CD8-positive, alpha-beta memory T cell (primary cell): ENCODE measurements at places on chromosomes 6 and 20. TPM values are rescaled to one million over a fixed set of nuclear protein-coding genes. Genes with fewer than 3 reads are reported as not detected.

GRCh38 chr20:31968291-31969126 lies 558 bp downstream of the XKR7 start:
- peak; percentile 77 for DNase-seq

DNA sequence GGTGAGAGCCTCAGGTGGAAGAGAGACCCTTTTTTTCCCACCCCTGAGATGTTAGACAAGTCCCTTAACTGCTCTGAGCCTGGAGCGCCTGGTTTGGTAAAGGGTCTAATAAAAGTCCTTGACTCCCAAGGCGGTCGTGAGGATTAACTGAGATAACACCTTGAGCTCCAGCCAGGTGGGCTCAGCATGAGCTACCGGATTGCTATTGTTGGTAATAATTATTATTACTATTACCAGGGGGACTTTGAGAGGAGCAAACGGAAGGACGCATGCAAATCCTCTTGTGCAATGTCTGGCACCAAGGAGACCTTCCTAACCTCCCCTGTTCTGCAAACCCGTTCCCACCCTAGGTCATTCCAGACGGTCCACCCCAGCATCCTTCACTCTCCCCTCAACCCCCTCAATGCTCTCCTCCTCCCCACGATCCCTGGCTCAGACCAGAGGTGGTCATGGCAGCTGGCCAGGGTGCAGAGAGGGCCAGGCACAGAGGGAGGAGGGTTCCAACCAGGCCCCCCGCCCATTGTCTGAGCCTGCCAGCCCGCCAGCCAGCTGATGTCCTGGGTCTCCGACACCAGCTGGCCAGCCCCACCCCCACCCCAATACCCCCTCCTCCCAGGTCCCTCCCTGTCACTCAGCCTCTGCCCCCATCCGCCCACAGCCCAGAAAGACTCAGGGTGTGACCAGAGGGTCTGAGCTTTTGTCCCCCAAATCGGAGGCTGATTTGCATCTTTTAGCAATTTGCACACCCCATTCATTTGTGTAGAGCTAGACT lies 14.3 kb upstream of the CBFA2T2 start:
- no peak for DNase-seq

DNA sequence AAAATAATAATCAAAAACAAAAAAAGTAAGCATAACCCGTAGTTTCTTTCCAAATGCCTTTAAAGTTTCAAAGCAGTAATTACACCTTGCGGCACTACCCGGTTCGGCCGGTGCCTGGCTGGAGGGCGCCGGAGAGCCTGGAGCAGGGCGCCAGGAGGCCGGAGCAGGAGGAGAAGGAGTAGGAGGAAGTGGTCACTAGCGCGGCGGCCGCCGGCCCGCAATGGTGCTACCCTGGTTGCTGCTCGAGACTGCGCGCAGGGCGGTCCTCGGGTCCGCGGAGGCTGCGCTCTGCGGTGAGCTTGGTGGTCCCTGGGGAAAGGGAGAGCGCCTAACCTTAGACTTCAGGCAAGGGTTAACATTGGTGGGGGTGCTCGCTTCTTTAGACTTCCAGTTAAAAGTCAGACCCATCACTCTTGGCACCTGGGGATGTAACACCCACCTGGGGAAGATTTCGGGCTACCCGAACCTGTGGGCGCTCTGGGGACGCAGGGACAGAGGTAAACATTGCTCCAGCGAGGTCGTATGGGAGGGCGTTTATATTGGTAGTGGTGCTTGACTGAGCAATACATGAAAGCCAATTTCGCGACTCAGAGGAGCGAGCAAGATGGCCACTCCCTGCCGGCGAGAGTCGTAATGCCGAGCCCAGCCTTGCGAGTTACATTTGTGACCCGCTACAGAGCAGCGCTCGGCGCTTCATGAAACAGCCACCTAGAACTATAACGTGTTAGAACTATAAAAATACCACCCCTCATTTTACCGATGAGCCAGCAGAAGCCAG lies 5.8 kb upstream of the USP45 start:
- DNase-seq: peak; percentile 74

DNA sequence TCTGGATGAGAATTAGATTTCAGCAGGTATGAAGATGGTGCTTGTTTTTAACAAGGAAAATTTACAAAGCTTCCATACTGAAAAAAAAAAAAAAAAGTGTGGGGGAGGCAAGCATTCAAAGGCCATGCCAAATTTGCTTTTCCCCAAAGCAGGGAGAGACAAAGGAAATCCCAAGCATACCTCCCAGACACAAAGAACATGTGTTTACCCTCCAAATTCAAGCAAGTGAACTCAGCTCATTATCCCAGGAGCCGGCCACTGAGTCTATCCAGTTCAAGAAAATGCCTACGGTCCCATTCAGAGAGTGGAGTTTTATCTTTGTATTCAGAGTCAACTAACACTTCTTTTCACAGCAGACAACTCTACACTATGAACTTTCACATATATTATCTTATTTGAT lies 102.7 kb upstream of the ID4 start:
- DNase-seq: no peak

GRCh38 chr6:68443704-68444103 lies 191.4 kb upstream of the ADGRB3 start:
- no peak for DNase-seq

DNA sequence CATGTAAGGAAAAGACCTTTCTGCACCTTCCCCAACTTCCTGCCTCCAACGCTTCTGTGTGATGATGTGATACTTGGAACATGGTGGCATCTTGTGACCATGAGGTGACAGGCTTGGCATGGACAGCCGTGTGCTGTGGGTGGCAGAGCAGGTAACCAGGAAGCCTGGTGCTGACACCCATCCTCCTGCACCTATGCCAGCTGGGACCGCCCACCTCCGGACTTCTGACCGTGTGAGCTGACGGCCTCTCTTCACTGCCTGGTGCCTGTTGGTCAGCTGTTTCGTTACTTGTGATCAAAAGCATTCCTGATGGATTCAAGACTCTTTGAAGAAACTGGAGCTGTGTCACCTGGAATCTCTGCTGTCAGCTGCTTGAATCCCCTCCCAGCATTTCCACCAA lies 70.3 kb downstream of the TMEM242 start:
- no peak for DNase-seq

DNA sequence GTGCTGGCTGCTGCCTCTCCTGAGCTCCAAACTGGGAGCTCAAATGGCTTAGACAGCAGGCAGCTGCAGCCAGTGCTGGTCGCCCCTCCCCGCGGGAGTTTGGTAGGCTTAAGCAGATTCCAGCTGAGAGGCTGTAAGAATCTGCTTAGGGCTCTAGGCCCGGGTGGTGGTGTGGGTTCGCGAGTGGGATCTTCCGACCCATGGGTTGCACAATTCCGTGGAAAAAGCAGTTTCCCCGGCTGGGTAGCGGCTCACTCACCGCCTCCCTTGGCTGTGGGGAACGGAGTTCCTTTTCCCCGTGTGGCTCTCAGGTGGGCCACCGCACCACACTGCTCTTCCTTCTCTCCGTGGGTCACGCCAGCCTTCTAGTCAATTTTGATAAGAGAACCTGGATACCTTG lies 232.5 kb downstream of the PKHD1 start:
- DNase-seq: no peak

DNA sequence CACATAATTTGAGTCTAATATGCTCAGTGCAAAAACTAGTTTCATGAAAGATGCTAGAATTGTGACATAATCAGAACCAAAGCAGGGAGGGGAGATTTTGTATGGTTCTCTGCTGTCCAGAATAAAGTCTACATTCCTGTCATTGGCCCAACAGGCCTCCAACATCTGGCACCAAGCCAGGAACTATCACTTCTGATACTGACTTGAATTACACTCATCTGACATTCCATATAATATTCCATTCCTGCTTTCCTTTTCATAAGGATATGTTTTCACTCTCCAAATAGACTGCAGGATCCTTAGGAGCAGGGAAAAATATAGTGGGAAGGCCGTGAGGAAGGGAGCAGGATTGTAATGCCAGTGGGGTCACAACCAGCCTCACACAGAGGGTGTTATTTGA lies 84.6 kb upstream of the BTN3A2 start:
- DNase-seq: no peak

DNA sequence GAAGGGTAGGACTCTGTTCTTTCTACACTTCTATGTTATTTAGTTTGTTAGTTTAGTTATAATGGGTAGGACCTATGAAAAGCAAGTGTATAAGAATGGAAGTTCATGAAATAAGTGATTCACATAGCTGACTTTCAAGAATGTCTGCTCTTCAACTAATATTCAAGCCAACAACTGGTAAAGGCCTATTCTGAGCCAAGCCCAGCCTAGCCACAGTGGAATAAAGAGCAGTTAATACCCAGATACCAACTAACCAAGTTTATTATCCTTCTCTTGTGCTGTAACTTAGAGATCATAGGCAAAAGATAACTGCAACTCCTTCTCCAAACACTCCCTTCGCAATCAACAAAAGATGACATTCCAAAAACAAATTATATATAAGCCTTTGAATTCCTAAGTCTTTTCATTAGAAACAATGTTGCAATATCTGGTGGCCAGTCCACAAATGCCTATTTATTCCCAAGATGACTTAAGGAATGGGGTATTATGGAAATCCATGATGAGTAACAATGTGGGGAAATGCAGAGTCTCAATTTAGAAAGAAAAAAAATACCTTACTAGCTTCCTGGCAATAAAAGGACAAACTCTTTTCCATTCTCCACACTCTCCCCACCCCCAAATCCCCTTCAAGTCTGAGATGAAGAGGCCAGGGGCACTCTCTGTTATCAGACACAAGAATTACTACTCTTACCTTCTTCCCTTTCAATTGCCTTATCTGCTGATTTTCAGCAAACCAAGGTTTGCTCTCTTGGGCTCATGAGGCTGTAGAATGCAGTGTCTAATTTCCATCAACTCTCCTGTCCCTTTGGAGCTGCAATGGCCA lies 27.4 kb downstream of the BTBD9 start:
- DNase-seq: no peak

DNA sequence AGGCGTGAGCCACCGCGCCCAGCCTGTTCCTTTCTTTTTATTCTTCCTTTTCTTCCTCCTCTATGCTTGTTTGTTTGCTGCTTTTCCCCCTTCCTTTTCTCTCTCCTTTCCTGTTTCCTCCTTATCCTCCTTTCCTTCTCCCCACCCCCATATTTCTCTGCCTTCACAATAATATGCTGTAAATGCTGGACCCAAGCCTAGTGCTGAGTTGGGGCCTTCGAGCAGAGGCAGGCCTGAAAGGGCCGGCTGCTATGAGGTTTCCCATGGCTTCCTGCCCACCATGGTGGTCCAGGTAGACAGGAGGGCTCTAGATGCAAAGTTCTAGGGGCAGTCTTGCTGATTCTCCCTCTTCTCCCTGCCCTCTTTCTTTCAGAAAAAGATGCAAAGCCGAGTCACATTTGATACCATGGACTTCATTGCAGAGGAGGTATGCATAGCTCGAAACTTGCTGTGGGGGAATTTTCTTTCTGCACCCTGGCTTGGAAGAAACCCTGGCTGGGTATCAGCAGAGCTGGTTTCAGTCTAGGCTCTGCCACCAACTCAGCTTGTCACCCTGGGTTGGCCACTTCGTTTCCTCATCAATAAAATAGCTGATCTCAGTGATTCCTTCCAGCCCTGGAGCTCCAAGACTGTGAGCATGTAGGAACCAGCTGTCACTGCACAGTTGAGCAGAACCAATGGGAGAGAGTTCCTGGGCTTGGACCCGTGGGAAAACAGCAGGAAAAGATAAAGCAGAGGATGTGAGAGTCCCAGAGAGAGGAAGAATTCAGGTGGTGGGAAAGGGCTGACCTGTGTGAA lies 7.4 kb downstream of the CNBD2 start:
- DNase-seq: no peak

- no peak for DNase-seq
Measured at GRCh38 chr20:11168026-11168425, 494.2 kb upstream of the JAG1 start.

GRCh38 chr6:137910424-137910834 lies 43.4 kb downstream of the TNFAIP3 start:
- DNase-seq: no peak

GRCh38 chr6:142823256-142823902 lies 121.6 kb downstream of the HIVEP2 start:
- DNase-seq: no peak

GRCh38 chr20:61355585-61355984 lies 103.5 kb downstream of the CDH4 start:
- DNase-seq: no peak

DNA sequence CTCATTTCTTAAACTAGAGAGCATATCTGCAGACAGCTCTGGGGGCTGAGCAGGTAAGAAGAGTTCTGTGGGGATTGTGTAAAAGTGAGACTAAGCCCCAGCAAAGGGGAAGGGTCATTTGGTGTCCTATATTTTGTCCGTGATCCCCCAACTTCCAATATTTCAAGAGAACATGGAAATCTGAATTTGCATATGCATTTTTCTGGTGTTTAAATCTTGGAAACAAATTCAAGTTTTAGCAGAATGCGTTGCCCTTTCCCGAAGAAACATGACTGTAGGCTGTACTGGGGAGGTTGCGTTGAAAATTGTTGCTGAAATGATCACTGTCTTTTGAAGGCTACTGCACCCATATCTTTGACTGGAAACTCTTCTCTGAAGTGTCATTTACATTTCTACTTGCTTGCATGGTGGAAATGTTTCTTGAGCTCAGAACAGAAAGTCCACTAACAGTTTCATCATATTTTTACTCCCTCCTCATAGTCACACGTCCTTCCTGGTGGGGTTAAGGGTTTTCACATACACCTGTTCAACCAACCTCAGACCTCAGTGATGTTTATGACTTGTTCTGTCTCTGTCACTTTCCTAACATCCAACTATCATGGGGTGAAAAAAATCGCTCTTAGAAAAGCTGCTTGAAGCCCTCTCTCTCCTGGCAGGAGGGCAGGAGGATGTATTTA lies 140.3 kb downstream of the BCAS1 start:
- DNase-seq: no peak

DNA sequence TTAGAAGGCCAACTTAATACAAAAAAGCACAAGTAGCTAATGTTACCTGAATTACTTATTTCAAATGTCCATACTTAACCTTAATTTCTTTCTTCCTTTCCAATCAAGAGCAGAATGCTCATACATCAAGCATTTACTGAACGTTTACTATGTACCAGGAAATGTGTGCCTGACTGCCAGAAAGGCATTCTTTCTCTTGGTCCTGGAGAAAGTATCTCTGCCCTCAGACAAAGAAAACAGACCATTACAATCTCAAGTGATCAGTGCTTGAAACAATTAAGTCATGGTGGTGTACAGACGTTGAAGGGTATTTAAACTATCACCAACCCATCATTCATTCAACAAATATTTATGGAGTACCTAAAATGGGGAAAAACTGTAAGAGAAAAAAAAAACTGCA lies 26.4 kb downstream of the CSNK2A1 start:
- DNase-seq: no peak

DNA sequence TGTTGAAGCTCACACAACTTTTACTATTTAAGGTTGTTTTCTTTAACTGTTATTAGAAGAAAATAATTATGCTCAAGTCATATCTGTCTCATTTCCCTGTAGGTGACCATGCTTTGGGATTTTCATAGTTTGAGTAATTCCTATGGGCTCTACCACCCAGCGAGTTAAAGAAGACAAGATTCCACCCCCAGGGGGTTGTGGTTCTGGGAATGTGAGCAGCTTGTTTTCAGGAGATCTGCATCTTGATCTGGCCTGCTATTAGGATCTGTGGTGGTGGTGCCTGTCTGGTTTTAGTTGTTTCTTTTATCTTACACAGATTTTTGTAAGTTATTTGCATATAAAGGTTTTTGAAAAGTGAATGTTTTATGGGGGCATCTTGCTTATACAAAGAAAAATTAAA lies 20.2 kb upstream of the REV3L start:
- no peak for DNase-seq

SNX21 gene
- total RNA-seq: 1.3 TPM

HLA-DRA gene
- total RNA-seq: 36.6 TPM

SLC17A3 gene
- total RNA-seq: not detected

ETV7 gene
- 0.61 TPM for total RNA-seq

LYRM2 gene
- 46.2 TPM for total RNA-seq

GPR63 gene
- total RNA-seq: 1.6 TPM

FAM110A gene
- total RNA-seq: 13.3 TPM

ZNF335 gene
- total RNA-seq: 37.5 TPM

ARG1 gene
- total RNA-seq: not detected
